ENCODE measurements at places on chromosomes 7 and 10.

DNA sequence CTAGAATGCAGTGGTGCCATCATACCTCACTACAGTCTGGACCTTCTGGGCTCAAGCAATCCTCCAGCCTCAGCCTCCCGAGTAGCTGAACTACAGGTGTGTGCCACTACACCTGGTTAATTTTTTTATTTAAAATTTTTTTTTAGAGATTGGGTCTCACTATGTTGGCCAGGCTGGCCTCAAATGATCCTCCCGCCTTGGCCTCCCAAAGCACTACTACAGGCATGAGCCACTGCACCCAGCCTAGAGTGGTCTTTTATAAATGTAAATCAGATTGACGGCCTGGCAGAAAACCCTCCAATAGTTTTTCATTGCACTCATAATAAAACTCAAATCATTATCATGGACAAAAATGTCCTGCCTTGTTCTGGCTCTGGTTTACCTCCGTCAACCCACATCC is 201.7 kb upstream of the PLXNA4 start:
- no peak for DNase-seq

GRCh38 chr7:120695848-120696247 is 162.1 kb downstream of the TSPAN12 start:
- DNase-seq, result no peak

- no peak for DNase-seq
Observed at GRCh38 chr10:452512-453426, 236.7 kb downstream of the DIP2C start.

DNA sequence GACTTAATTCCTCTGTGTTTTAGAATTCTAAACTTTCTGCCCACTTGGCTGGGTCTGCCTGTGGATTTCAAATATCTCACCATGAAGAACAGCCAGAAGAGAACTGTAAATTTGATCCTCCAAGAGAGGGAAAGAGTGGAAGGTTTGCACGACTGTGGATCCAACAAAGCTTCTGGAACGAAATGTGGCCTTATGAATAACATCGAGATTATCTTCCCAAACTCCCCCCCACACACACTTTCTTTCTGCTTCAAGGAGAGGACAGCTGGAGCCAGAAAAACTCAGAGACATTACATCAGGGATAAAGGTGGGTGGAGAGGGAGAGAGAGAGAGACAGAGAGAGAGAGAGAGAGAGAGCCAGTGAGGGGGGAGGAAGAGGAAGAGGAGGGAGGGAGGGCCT is 570.1 kb upstream of the MGMT start:
- no peak for DNase-seq

DNA sequence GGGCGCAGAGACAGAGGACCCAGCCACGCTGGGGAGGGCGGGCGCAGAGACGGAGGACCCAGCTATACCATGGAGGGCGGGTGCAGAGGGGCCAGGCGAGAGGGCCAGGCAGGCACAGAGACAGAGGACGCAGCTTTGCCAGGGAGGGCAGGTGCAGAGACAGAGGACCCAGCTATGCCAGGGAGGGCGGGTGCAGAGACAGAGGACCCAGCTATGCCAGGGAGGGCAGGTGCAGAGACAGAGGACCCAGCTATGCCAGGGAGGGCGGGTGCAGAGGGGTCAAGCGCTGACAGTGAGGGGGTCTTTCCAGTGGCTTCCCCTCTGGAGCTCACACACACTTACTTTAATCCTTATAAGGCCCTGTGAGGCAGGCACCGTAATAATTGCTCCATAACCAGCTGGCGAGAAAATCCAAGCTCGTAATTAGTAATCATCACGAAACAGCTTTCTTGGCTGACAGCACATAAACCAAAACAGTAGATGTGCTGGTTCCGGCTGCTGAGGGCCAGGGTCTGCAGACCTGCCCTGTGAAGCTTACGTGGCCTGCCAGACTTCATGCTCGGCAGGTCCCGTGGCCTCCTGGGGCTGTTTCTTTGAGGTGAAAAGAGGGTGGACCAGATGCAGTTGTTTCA is 137.2 kb downstream of the VIPR2 start:
- no peak for DNase-seq

- no peak for DNase-seq
Observed at GRCh38 chr10:81251457-81252115, 623.4 kb upstream of the NRG3 start.

DNA sequence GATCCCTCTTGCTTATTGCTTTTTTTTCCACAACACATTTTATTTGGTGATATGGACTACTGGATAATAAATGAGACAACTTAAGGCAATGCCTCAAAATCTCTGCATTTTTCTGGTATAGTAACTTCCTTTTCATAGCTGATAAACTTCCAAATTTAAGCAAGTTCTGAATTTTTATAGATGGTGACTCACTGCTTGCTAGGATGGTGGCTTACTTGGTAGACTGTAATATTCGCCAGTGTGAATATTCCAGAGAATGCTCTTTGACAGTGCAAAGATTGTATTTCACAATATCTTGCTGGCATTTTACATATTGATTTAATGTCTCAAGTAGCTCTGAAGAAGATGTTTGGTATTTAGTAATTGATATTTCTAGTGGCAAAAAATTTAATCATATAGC is 472.4 kb downstream of the TFEC start:
- DNase-seq, result no peak

GRCh38 chr7:25850735-25851134 is 301.3 kb upstream of the NFE2L3 start:
- no peak for DNase-seq

DNA sequence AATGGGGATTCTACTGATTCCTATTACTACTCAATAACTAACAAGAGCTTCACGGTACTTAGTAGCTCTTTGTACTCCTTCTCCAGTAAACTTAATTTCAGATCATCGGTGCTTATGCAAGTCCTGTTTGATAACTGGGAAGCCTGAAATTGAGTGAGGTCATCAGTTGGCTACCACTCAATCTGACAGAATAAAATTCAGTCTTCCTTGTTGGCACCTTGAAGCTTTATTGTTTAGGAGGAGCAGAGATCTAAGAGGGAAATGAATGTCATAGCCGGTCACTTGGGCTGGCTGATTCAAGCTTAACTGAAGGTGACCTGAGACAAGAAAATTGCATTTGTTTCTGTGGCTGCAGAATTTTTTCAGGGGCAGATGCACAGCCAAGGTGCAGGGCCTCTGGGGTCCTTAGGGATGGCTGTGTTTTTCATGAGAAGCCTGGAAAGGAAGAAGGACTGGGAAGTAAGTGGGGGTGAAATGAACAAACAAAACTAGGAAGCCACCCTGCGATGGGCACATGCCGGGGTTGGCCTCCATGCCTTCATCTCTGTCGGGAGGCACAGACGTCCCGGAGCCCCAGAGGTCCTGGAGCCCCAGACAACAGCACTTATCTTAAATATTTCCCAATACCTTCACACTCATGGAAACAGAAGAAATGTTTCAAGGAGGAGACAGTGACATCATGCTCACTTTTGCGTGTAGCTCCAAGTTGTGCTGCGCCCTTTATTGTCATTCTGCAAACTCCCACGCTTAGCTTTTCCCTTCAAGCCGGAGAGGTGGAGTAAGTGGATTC is 85.0 kb upstream of the KIF5B start:
- DNase-seq, result no peak

DNA sequence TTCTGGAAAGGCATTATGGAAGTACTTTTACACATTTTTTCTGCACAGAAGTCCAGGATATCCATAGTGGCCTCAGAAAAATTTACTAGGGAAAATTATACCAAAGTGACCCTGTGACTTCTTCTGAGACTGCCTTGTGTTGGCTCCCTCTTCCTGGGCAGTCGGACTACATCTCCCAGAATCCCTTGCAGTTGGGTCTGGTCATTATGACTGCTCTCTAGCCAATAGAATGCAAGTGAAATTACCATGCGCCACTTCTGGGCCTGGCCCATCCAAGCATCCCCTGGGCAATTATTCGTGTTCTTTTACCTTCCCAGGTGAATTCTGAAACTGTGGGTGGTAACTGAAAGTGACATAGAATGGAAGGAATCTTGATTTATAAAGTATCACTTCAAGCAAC is 430.9 kb downstream of the ACTR3B start:
- no peak for DNase-seq

DNA sequence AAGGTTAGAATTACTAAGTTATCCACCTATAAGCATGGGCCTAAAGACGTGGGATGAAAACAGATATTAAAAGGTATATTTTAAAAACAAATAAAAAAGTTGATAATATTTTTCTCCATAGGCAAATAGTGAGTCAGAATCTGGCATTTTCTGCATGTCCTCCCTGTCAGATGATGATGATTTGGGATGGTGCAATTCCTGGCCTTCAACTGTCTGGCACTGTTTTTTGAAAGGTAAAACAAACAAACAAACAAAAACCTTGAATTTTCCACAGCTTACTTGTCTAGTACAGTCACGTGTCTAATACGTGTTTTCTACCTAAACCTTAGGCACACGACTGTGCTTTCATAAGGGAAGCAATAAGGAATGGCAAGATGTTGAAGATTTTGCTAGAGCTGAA is 17.4 kb downstream of the HBP1 start:
- DNase-seq, result no peak

DNA sequence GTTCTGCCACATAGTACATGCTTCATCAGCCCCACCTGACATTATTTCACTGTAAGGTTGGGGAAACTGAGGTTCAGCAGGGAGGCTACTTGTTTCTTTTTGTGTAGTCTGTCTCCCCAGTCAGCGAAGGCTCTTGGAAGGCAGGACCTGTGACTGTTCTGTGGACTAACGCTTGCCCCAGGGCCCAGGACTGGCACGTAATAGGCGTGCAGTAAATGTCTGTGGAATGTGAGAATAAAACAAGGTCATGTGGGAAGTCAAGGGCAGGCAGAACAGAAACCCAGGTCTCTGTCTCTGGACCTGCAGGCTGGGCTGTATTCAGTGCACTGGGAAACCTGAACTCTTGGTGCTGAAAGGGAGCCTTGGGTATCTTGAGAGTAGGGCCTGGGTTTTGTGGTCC is 168.7 kb downstream of the RPS24 start:
- DNase-seq, result no peak

DNA sequence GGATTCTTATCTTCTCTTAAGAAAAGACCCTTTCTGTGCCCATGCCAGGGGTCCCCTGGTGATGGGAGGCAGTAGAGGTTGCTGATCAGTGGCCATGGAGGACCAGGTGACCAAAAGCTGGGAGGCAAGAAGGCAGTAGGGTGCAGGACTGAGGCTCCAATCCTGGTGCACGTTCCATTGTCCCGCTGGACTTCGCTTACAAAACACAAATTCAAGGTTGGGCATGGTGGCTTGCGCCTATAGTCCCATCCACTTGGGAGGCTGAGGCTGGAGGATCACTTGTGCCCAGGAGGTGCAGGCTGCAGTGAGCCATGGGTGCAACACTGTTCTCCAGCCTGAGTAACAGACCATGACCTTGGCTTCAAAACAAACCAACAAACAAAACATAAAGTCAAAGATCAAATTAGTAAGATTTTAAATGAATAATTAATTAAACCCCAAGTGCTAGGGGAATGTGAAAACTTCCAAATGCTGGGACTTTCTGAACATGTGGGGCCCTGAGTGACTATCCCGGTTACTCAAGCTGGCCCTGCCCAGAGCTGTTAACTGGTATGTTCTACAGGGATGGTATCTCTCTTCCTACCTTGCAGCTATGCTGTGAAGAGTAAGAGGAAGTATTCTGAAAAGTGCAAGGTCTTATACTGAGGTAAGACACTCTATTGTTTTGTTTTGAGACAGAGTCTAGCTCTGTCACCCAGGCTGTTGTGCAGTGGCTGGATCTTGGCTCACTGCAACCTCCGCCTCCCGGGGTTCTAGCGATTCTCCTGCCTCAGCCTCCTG is 97.6 kb downstream of the LYZL2 start:
- no peak for DNase-seq

DNA sequence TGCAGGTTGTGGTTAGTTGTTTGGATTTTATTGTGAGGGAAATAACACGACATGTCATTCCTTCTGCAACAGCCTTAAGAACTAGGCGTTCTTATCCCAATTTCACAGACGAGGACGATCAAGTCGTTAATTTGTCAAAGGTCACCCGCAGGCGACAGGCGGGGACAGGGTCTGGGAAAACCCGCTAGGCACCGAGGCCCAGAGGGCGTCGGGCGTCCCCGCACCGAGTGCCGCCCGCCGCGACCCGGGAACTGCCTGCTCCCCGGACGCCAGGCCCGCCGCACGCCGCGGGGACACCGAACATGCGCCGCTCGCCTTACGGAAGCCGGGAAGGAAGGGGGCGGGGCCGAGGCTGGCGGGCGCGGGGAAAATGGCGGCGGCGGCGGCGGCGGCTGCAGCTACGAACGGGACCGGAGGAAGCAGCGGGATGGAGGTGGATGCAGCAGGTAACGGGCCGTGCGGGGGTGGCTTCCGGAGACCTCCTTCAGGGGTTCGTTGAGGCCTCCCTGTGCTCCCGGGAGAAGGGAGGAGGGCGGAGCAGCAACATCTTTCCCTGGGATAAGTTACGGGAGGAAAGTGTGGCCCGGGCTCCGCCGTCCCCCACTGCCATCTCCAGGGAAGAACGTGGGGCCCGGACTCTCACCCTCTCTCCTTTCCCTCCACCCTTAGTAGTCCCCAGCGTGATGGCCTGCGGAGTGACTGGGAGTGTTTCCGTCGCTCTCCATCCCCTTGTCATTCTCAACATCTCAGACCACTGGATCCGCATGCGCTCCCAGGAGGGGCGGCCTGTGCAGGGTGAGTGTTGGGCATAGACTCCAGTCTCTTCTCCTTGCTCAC is at the start of gene COPS6:
Gene COPS6 (plus strand): TSS at position 349 of the 837 bp plus-strand sequence. CDS start 22 bp downstream, at position 371.
- DNase-seq, result peak; percentile 74

DNA sequence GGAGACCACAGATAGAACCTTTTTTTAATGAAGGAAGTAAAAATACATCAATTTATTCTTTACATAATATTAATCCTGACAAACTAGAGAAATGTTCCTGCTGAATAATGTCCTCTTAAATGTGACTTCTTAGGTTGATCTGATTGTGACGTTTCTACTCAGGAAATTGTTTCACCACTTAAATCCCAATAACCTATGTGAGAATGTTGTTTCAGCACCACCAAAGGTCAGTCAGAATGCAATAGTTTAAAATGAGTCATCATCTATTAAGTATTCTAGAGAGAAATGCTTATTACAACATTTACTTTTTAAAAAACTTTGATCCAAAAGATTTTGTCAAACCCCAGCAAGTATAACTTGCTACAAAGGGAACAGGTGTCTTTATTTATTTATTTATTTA is 155.4 kb upstream of the CACNA2D1 start:
- DNase-seq, result no peak

- DNase-seq, result no peak
Observed at GRCh38 chr7:84735677-84736076, 451.2 kb downstream of the SEMA3D start.

GRCh38 chr10:122251459-122252255 is 19.4 kb upstream of the BTBD16 start:
- no peak for DNase-seq

GRCh38 chr7:36273836-36274235 is 115.8 kb upstream of the ANLN start:
- no peak for DNase-seq

- no peak for DNase-seq
Observed at GRCh38 chr7:33904681-33905388, 504 bp upstream of the BMPER start.

- no peak for DNase-seq
Observed at GRCh38 chr10:76336213-76336963, 905.0 kb downstream of the LRMDA start.

DNA sequence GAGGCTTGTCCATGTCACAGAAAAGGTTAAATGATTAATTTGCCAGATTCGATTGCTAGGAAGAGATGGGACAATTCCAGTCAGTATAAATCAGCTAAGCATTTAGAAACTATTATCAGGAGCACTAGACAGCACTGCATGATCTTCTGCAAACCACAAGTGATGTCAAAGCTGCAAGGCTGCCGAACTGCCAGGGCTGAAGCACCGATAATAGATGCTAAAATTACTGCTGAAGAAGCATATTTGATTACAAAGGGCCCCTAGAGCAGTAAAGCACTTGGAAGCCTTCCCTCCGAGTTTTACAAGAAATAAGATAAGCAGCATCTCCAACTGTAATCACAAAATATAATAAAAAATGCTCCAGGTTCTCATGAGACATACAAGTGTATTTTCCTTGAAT is 40.6 kb downstream of the RNLS start:
- no peak for DNase-seq

All from activated T-helper 1 cell treated with anti-CD3 and anti-CD28 coated beads, Interleukin-2, amount 50 U/mL, for 16 hours (primary cell).